ENCODE measurements at places on chromosomes 7 and 10.

DNA sequence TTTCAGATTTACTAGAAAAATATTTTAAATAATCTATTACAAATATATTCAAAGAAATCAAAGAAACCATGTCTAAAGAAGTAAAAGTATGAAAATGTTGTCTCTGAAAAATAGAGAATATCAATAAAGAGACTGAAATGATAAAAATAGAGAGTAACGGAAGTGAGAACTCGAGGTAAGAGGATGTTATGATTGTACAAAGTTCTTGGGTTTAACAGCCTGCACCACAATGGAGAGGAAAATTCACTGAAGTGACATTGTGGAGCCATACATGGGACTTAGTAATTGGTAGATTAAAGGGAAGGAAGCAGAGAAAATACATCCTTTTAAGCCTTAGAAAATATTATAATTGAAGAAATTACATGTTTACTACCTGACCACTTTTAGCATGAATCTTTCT is 77.9 kb downstream of the THSD7A start:
- DNase-seq: no peak

- DNase-seq: no peak
Measured at GRCh38 chr10:61961278-61961677, 59.8 kb downstream of the ARID5B start.

GRCh38 chr10:79615577-79615976 is 4.8 kb downstream of the SFTPA1 start:
- DNase-seq: no peak

GRCh38 chr10:125761961-125762360 is 13.7 kb downstream of the MMP21 start:
- no peak for DNase-seq

DNA sequence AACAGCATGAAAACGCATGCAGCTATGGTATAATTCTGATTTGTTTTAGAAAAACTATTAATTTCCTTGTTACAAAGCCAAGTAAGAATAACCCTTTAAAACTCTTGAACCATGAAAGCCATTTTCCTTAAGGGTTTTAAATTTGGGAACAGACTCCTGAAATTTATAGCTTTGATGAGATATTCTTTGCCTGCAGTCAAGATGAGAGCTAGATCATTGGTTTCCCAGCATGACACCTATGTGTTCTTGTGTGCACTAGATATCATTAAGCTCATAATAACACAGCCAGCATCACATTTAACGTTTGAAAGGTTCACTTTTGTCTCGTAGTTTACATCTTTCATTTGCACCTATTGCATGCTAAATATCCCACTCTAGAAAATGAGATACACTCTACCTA is 202.2 kb downstream of the PHF14 start:
- no peak for DNase-seq

- DNase-seq: no peak
Measured at GRCh38 chr10:103549349-103549685, 55.8 kb downstream of the NEURL1 start.

DNA sequence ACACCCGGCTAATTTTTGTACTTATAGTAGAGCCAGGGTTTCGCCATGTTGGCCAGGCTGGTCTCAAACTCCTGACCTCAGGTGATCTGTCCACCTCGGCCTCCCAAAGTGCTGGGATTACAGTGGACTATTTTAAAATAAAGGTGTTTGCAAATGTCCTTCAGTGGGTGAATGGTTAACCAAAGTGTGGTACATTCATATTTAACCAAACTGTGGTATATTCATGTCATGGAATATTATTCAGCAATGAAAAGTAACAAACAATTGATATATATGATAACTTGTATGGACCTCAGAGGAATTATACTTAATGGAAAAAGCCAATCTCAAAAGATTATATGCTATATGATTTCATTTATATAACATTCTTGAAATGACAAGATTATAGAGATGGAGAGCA is 190.0 kb downstream of the CREB5 start:
- DNase-seq: no peak

DNA sequence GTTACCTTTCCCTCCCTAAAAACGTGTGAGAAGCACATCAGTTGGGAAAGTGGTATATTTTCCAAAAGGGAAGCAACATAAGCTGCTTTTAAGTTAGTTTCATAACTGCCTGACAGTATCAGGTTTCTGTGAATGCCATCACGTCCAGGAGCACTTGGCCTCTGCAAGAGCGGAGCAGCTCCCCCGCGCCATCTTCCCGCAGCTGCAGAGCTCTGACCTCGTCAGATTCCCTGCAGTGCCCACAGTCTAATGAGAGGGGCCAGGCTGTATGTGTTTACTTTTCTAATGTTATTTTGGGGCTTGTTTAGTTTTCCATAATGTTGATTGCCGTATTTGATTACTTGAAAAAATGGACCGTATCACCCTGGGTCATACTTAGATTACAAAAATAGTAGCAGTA is 74.2 kb downstream of the MGMT start:
- no peak for DNase-seq

GRCh38 chr10:30997536-30998235 is 34.0 kb downstream of the ZNF438 start:
- DNase-seq: no peak

- DNase-seq: no peak
Measured at GRCh38 chr7:139232377-139232717, 1.3 kb downstream of the UBN2 start.

GRCh38 chr10:28171468-28172222 is 131.2 kb downstream of the MPP7 start:
- DNase-seq: no peak

DNA sequence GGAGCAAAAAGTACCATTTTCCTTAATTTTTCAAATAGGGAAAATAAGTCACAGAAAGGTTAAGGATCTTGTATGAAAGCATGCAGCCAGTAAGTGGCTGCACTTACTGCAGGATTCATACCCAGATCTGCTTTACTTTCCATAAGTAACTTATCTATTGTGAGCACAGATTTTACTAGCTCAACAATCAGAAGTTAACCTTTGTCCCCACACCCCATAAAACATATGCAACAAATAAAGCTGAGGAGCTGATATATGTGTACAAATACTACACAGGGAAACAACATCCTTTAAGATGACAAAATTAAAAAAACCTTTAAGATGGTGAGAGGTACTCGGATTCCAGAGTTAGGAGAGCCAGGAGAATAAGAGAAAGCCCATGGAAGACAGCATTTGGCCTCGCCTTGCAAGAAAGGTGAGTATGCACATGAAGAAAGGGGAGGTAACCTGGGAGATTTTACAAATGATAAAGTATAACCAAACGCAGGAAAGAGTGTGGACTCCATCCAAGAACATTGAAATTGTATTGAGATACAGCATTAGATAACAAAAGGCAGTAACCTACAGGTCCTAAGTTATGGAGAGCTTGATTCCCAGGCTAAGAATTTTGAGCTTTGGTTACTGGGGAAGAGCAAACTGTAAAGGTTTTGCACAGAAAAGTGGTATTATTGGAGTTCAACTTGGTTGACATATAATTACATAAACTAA is 87.1 kb downstream of the ITGB8 start:
- no peak for DNase-seq

GRCh38 chr10:45241865-45242520 is 73.4 kb downstream of the OR13A1 start:
- DNase-seq: no peak

DNA sequence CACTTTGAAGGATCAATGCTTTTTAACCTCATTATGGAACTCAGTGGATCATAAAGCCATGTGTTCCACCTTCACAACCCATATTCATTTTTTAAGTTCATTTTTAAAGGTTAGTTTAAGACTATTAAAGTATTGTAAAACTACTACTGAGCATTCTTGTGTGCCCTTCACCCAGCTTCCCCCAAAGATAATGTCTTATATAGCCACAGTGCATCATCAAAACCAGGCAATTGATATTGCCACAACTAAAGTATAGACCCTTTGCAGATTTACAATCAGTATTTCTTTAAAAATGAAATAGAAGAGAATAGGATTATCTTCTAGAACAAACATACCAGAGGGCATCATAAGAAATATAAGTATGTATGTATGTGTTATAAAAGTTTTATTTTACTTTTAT is 597.1 kb downstream of the CCSER2 start:
- no peak for DNase-seq

- no peak for DNase-seq
Measured at GRCh38 chr10:69010151-69010640, 21.6 kb downstream of the KIFBP start.

GRCh38 chr10:127354255-127354654 is 157.9 kb upstream of the INSYN2A start:
- DNase-seq: no peak

- no peak for DNase-seq
Measured at GRCh38 chr10:101845893-101846292, 2.3 kb upstream of the KCNIP2 start.

DNA sequence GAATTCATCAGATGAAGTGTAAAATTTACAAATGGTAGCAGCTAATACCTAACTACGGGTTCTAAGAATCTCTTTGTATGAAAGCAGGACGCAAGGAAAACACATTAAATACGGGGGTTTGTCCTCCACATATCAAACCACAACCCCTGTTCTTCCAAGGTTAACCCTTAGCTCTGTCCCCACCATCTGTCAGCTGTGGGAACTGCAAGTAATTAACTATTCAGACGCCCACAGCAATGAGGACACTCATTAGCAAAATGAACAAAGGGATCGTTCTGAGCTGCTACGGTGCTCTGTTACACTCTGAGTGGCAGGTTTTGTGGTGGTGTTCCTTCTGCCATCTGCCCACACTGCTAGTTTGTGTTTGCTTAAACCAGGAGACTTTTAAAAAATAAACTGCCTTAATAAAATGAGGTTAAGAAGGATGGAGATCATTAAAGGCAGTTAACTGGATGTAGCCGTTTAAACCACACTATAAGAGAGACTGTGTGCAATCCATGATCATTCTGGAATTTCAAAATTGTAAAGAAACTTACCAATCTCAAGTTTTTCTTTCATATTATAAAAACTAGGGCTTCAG is 51.4 kb downstream of the C10orf67 start:
- DNase-seq: no peak

DNA sequence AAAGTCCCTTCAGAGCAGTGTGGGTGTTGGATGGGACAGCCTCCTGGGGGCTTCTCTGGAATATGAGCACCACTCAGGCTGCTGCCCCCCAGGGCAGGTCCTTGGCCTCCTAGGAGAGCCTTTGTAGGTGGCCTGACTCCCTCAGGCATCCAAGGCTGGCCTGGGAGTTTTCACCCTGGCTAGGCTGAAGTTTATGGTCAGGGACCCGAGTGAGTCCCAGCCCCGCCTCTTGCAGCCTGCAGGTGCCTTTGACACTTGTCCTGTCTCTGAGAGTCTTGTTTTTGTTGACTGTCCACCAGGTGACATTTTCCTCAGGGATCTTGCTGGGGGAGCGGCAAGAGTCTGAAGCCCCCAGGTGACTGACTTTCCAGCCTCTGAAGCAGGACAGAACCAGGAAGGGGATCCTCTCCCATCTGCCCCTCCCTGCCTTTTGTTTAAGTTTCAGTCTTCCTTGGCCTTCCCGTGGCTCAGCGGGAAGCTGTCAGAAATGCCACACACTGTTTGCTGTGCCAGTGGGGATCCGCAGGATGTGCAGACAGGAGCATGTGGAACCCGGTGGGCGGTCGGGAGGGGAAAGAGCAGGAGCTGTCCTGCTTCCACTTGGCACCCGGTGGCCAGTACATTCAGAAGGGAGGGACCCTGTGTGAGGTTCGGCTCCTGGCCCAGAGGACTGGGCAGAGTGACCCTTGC is 59.5 kb downstream of the LRRC18 start:
- no peak for DNase-seq

DNA sequence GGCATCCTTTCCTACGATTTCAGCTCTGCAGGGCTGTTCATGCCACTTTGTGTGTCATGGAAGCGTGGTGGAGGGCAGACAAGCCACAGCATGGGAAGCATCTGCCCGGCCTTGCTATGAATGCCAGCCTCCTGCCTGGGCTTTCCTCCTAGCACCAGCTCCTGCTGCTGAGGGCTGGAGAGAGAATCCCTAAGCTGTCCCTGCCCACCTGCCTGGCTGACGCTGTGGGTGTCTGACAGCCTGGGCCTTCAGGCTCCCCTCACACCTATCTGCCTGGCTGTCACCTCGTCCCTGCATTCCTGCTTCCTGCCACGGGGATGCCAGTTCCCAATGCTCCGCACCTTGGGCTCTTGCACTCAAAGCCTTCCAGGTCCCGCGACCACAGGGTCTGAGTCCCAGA is 606.5 kb upstream of the MGMT start:
- DNase-seq: no peak

DNA sequence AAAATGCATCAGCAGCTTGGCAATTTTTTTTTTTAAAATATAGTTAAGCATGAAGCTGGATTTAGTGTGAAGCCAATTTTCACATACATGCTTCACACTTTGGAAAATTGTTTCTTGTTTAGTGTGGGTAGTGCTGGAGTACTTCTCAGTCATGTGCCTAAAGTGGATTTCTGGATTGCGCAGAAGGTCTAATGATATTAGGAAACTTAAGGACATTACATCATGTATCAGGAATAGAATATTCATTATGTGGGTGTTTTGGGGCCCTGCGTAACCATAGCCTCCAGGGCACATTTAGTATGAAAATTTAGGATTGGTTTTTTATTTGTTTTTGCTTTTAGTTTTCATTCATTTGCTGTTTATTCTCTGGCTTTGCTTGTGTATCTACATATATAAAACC is 28.8 kb upstream of the BNIP3 start:
- DNase-seq: no peak

GRCh38 chr10:107437921-107438320 is 273.4 kb upstream of the SORCS1 start:
- DNase-seq: no peak

- no peak for DNase-seq
Measured at GRCh38 chr7:13047061-13047460, 359.6 kb downstream of the ARL4A start.

Measured in stimulated activated CD8-positive, alpha-beta memory T cell treated with anti-CD3 and anti-CD28 coated beads, Interleukin-15, amount 100 ng/mL, for 24 hours (primary cell).